ENCODE measurements at places on chromosomes 2 and 18. TPM values are rescaled to one million over a fixed set of nuclear protein-coding genes. Genes with fewer than 3 reads are reported as not detected.

DNA sequence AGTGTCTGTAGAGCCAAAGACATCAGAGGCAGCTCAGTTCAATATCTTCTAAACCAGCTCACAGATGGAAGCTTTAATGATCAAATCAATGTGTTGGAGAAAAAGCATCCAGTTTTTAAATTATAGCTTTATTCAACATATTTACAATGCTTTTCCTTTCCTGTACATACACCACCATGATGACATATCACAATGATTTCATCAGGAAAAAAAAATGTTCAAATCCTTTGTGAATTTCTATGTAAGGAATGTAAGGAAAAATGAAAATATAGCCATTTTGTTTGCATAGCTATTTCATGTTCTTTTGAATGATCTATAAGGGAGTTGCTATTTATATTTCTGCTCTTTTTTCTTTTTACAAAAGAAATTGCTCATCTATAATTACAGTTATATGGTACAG, 134.7 kb upstream of the CDH20 start:
- H3K36me3 ChIP-seq, result no peaks in the 10 kb centered on the region
- H3K27me3 ChIP-seq, result no peaks in the 10 kb centered on the region
- no peak for DNase-seq
- no peak overlapping the region for H3K27ac ChIP-seq
- H3K4me3 ChIP-seq, result no peak overlapping the region

- H3K4me1 ChIP-seq, result no peaks in the 10 kb centered on the region
- H3K36me3 ChIP-seq, result no peaks in the 10 kb centered on the region
- H3K27me3 ChIP-seq, result no peaks in the 10 kb centered on the region
- no peak overlapping the region for H3K27ac ChIP-seq
- no peak for DNase-seq
- no peak overlapping the region for H3K4me3 ChIP-seq
Measured at GRCh38 chr2:151533127-151533526, 123.4 kb downstream of the RIF1 start.

- H3K4me1 ChIP-seq, result no peaks in the 10 kb centered on the region
- no peaks in the 10 kb centered on the region for H3K36me3 ChIP-seq
- H3K27ac ChIP-seq, result no peak overlapping the region
- H3K27me3 ChIP-seq, result no peaks in the 10 kb centered on the region
- H3K4me3 ChIP-seq, result no peak overlapping the region
- DNase-seq, result no peak
Measured at GRCh38 chr2:158779621-158780020, 15.5 kb upstream of the DAPL1 start.

DNA sequence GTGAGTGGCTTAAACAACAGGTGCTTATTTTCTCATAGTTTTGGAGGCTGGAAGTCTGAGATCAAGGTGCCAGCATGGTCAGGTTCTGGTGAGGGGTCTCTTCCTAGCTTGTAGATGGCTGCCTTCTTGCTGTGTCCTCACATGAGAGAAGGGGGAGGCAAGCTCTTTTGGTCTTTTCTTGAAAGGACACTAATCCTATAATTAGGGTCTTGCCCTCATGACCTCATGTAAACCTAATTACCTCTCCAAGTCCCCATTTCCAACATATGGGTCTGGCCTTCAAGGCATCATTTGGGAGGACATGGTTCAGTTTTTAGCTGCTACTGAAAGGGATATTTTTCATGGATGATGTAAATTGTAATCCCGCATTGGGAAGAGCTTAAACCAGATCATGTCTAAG, 18.0 kb downstream of the RBM44 start:
- H3K27ac ChIP-seq, result no peak overlapping the region
- no peaks in the 10 kb centered on the region for H3K27me3 ChIP-seq
- H3K4me3 ChIP-seq, result no peak overlapping the region
- no peaks in the 10 kb centered on the region for H3K36me3 ChIP-seq
- no peaks in the 10 kb centered on the region for H3K4me1 ChIP-seq
- no peak for DNase-seq

GRCh38 chr18:26480897-26481795, 67.2 kb downstream of the KCTD1 start:
- no peaks in the 10 kb centered on the region for H3K36me3 ChIP-seq
- H3K27ac ChIP-seq, result no peak overlapping the region
- no peaks in the 10 kb centered on the region for H3K27me3 ChIP-seq
- no peak for DNase-seq
- no peak overlapping the region for H3K4me3 ChIP-seq

DNA sequence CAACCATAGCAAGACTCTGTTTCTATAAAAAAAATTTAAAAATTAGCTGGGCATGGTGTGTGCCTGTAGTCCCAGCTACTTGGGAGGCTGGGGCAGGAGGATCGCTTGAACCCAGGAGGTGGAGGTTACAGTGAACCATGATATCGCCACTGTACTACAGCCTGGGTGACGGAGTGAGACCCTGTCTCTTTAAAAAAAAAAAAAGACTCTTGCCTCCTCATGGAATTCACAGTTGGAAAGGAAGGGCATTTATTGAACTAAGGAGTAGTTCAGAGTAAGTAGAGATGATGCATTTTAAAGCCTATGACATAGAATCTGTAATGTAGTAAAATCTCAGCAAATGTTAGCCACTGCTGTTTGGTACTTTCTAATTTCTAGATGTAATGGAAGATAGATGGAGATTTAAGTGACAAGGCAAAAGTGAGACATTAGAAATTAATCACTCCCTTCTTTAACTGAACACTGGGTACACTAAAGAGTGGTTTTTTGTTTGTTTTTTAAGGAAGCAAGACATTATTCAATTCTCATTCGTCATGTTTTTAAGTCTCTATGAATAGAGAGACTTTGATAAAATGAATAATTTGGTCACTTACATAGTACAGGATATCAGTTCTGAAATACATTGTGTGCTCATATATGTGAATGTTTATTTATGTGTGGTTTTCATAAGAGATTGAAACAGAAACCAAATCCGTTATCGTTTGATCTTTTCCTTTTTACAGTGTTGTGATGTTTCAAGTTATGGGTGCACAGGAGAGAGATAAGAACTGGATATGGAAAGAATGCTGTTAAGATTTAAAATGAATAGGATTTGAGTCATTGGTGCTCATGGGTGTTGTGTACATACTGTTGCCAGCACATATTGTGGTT, 186.1 kb upstream of the STON1 start:
- H3K4me3 ChIP-seq, result peak overlapping the region; percentile 5
- peak overlapping the region; percentile 20 for H3K27ac ChIP-seq
- no peaks in the 10 kb centered on the region for H3K27me3 ChIP-seq
- H3K36me3 ChIP-seq, result no peaks in the 10 kb centered on the region
- H3K4me1 ChIP-seq, result peaks cover 31% of the 10 kb centered on the region
- no peak for DNase-seq

CD8B2 gene
- total RNA-seq, result not detected

ARHGAP15 gene
- total RNA-seq, result 57.6 TPM

MC4R gene
- not detected for total RNA-seq

Measured in upper lobe of left lung (tissue), 6 donors.